Astrocyte (in vitro differentiated cells and primary cell): ENCODE measurements at places on chromosomes 11 and 22.
A peak's percentile ranks its signal among the peaks of the same experiment; 100 is the strongest.

GRCh38 chr11:74534216-74534945 is 40.9 kb upstream of the LIPT2 start:
- no peak for DNase-seq

- peak; percentile 29 for DNase-seq
Measured at GRCh38 chr22:46293577-46294260, 3.0 kb upstream of the GTSE1 start.

DNA sequence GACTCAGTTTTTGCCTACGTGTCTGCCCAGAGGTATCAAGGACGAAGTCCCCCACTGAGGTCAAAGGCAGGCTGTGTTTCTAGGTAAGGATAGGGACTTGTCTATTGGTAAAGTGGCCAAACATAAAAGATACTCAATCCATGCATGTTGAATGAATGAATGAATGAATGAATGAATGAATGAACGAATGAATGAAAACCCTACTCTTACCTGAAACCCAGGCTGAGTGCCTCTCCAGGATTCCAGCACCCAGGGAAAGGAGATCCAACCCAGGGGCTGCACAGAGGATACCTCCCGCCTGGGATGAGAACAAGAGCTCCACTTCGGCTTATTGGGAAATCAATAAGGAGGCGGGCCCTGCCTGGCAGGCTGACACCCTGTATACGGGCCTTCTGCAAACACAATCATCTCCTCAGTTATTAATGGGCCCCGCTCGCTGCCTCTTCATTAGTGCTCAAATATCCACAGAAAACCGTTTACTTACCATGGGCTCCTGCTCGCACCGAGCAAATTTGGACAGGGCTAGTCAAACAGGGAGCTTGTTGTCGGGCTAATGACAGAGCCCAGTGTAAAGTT is 177.4 kb downstream of the BUD13 start:
- no peak for DNase-seq

DNA sequence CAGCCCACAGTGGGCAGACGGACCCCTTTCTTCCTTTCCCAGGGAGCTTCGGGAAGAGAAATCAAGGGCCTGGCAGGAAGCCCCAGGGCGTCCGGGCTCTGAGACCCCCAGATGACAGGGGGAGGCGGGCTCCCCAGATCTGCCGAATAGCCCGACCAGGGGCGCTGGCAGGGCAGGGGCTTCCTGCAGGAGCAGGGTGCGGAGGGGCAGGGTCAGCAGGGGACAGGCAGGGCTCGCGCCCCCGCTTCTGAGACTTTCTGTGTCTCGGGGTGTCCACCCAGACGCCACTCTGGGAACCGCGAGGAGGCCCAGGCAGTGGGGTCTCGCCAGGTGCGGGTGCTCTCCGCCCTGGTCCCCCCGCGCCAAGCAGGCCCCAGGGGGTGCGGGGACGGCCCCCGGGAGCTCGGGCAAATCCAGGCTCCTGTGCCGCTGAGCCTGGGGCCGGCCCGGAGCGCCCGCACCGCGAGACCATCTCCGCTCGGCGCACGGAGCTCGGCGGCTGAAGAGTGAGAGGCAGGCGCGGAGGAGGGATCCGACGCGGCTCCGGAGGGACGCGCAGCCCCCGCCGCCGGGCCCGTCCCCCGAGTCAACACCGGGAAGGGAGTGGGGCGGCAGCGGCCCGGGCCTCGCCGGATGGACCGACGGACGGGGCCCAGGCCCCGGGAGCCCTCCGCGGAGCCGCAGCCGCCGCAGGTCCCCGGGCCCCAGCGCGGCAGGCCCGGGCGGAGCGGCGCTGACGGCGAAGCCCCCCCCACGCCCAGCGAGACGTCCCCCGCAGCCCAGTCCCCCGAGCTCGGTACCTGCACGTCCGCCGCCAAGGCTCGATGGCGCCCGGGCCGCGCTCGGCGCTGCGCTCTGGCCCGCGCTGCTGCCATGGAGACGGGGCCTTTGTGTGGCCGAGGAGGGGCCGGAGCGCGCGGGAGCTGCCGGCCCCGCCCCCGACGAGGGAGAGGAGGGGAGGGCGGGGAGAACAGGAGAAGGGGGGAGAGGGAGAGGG is at the start of gene PLXNB2:
Gene PLXNB2 (minus strand): TSS at position 894 of the 997 bp plus-strand sequence. CDS start 17,062 bp downstream, outside the sequence.
- peak; percentile 57 for DNase-seq

DNA sequence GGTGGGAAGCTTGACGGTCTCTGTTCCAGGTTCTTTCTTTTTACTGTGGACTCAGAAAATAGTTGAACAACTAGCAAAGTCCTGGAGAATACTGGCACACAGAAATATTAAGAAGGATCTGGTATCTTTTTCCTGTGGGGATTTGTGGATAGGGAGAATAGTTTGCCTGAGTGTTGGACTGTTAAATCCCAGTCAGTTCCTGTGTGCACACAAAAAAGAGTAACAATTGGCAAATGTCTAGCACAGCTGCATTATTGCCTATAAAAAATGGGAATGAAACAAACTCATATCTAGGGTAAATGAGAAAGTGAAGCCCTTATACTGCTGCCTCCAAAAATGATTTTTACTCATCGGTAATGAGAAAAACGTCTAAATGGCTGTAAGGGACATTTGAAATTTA is 828.2 kb downstream of the JRKL start:
- no peak for DNase-seq

- DNase-seq = no peak
Measured at GRCh38 chr22:31623592-31624304, 38.3 kb downstream of the PISD start.

- DNase-seq = peak; percentile 38
Measured at GRCh38 chr22:31230871-31231621, 18.9 kb downstream of the LIMK2 start.

GRCh38 chr11:134429106-134429505 is 17.1 kb upstream of the B3GAT1 start:
- DNase-seq = no peak

- DNase-seq = no peak
Measured at GRCh38 chr11:121534131-121535093, 81.6 kb upstream of the SORL1-AS1 start.

DNA sequence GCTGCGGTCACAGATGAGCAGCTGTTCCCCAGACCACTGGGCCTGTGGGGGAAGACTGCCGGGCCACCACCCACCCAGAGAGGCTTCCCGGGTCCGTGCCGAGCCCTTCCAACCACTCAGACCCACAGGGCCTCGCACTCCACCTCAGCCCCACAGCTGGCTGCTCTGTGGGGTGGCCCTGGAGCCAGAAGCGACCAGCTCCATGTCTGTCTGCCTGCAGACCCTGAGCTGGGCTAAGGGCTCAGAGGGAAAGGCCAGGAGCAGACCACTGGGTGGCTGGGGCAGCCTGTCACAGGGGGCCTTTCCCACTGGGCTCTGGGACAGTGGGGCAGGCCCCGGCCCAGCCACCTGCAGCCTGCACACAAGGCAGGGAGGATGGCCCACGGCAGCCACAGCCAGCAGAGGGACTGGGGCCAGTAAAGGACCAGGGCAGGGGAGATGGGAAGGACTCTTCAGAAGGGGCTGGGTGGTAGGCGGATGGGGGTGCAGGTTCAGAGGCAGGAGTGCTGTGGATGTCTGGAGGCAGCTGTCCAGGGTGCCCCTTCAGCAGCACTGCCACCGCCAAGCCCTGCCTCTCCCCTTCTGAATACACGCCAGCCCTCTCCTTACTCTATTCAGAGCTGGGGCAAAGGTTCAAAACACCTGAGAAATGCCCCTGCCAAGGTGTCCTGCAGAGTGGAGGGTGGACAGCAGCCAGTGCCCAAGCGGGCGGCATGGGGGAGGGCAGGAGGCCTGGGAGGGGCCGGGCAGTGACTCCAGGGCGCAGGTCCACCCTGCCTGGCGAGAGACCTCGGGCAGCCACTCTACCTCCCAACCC is 32.2 kb downstream of the GNB1L start:
- no peak for DNase-seq

DNA sequence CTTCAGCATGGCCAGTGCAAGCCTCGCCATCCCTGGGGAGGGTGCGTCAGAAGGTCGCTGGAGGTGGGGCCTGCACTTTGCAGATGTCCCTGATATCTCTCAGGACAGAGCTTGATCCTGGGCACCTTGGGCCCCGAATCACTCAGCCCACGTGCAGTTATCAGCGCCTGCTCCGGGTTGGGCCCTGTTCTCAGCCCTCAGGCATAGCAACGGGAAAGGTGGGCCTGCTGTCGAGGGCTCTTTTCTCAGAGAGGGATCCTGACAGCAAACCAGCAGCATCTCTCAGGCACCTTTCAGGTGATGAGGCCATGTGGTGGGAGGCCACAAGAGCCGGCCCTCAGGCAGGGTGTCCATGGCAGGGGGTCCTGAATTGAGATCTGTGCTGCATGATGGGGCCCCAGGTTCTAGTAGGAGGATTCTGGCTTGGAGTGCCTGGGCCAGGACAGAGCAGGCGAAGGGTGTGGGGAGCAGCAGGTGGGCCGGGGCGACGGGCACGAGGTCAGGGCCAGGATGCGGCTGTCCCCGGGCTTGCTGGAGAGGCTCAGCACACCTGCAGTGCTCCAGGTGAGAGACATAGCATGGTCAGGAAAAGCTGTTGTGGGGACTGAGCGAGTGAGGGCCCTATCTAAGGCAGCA is 280.5 kb downstream of the TBC1D22A start:
- no peak for DNase-seq

DNA sequence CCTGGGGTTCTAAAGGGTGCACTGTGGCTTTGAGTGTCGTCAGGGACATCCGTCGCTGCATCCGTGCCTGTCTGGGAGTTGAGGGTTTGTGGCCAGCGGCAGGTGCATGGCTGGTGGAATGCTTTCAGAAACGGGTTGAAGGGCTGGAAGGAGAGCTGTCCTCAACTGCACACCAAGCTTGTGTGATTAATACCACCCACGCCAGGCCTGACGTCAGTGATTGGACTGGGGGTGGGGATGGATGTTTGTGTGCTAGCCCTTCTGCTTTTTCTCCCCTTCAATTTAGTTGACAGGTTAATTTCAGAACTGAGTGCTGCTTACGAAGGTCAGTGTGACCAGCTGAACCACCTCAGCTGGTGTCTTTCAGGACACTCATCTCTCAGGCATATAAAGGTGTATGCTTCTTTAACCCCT is 3.2 kb upstream of the GAB2 start:
- peak; percentile 86 for DNase-seq

- DNase-seq = no peak
Measured at GRCh38 chr11:266676-267439, 11.3 kb upstream of the NLRP6 start.

GRCh38 chr22:39351689-39352214 is 2.0 kb downstream of the SYNGR1 start:
- DNase-seq = peak; percentile 47

DNA sequence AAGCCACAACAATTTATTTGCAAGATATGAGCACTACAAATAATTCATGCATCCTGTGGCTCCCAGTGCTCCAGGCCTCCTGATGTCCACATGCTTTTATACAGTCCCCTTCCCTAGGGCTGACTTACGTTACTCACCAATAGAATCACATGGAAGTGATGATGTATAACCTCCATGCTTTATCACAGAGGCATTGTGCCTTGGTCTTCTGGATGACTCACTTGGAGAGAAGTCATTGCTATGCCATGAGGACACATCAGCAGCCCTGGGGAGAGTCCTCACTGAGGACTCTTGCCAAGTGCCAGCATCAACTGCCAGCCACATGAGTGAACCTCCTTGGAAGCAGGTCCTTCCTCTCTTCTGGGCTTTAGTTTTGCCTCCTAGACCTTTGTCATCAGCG is 22.0 kb upstream of the IGSF9B start:
- no peak for DNase-seq

GRCh38 chr11:32888805-32889204 is 3.8 kb upstream of the QSER1 start:
- DNase-seq = peak; percentile 79

GRCh38 chr22:34045311-34045710 is 125.0 kb upstream of the LARGE1 start:
- DNase-seq = no peak

GRCh38 chr11:36053281-36053680 is 109.4 kb downstream of the LDLRAD3 start:
- DNase-seq = no peak

DNA sequence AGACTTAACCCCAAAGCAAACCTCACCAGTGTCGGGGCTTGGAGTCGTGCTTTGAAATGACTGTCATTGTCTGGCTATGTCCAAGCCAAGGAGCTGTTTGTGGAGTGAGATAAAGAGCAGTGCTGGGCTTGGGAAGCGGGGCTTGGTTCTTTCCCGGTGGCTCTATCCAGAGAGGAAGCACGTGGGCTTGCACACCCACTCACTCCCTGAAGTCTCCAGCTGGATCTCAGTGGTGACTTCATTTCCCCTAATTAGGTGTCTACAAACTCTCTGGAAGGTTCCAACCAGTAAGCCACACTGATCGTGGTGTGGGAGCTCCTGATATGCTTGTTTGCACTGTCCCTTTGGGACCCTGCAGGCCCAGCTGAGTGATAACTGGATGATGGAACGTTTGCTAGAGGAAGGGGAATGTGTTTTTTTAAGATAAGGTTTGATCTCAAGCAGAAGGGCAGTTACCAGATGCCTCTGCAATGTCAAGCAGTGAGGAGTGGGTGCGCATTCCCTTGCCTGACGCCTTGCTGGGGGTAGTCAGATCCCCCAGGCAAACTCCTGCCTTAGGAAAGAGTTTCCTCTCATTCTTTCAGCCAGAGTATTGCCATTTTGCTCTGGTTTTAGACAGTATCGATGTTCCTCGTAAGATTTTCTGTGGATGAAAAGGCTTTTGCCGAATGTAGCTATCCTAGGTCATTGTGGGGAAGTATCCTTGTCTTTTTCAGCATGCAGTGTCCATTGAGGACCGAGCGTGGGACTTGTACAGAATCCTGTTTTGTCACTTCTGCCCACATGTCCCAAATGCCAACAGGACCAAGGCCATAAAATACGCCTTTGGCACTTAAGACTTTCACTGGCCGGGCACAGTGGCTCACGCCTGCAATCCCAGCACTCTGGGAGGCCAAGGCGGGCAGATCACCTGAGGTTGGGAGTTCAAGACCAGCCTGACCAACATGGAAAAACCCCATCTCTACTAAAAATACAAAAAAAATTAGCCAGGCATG is 90.9 kb downstream of the MICAL2 start:
- DNase-seq = peak; percentile 100

GRCh38 chr22:20532256-20532993 is 25.0 kb downstream of the MED15 start:
- DNase-seq = no peak

- DNase-seq = peak; percentile 11
Measured at GRCh38 chr11:14974515-14975251, 2.5 kb upstream of the CALCA start.

GRCh38 chr11:112620621-112621394 is 340.4 kb upstream of the NCAM1 start:
- peak; percentile 29 for DNase-seq
